T-cell (primary cell): ENCODE measurements at places on chromosomes 2 and 18.

- peaks cover 4% of the 10 kb centered on the region for H3K4me1 ChIP-seq
- H3K36me3 ChIP-seq, result peaks cover 4% of the 10 kb centered on the region
- no peak overlapping the region for H3K27ac ChIP-seq
Observed at GRCh38 chr2:15316370-15316814, 244.7 kb downstream of the NBAS start.

- H3K27ac ChIP-seq, result no peak overlapping the region
- DNase-seq, result no peak
- H3K4me3 ChIP-seq, result no peak overlapping the region
- no peaks in the 10 kb centered on the region for H3K27me3 ChIP-seq
Observed at GRCh38 chr2:238146884-238147544, 8.5 kb downstream of the KLHL30 start.

- no peaks in the 10 kb centered on the region for H3K27me3 ChIP-seq
- no peak for DNase-seq
- H3K36me3 ChIP-seq, result no peaks in the 10 kb centered on the region
- no peak overlapping the region for H3K4me3 ChIP-seq
- no peaks in the 10 kb centered on the region for H3K4me1 ChIP-seq
Observed at GRCh38 chr18:36558234-36558633, 260.7 kb downstream of the FHOD3 start.

- H3K27me3 ChIP-seq, result no peaks in the 10 kb centered on the region
- no peaks in the 10 kb centered on the region for H3K4me1 ChIP-seq
- no peak for DNase-seq
- no peak overlapping the region for H3K27ac ChIP-seq
Observed at GRCh38 chr2:3747032-3747654, 43.8 kb downstream of the DCDC2C start.

DNA sequence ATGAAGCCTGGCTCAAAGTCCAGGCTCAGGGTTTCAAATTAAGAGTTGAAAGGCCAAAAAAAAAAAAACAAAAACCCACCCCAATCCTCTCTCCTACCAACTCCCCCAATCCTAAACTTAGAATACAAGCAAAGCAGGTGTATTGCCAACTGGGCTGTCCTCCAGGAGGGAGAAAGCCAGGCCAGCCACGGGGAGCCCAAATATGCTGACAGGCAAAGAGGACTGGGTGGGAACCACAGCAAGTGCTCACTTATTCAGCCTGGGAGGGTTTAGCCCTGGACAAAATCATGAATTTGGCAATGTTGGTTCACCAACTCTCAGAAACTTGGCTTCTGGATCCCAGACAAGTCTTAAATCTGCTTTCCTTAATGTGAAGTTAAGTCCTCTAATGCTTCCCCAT, 36.5 kb downstream of the GKN2 start:
- H3K4me1 ChIP-seq, result peaks cover 11% of the 10 kb centered on the region
- H3K27me3 ChIP-seq, result no peaks in the 10 kb centered on the region
- no peaks in the 10 kb centered on the region for H3K36me3 ChIP-seq
- DNase-seq, result no peak

GRCh38 chr2:69652206-69652605, 8.7 kb upstream of the AAK1 start:
- H3K27ac ChIP-seq, result no peak overlapping the region
- H3K4me3 ChIP-seq, result no peak overlapping the region
- peaks cover 37% of the 10 kb centered on the region for H3K4me1 ChIP-seq
- DNase-seq, result no peak

GRCh38 chr18:75548353-75548905, 120.9 kb upstream of the SMIM21 start:
- H3K4me1 ChIP-seq, result no peaks in the 10 kb centered on the region
- H3K4me3 ChIP-seq, result no peak overlapping the region
- DNase-seq, result no peak
